Astrocyte of the hippocampus (primary cell): ENCODE measurements at places on chromosomes 16 and 17.

DNA sequence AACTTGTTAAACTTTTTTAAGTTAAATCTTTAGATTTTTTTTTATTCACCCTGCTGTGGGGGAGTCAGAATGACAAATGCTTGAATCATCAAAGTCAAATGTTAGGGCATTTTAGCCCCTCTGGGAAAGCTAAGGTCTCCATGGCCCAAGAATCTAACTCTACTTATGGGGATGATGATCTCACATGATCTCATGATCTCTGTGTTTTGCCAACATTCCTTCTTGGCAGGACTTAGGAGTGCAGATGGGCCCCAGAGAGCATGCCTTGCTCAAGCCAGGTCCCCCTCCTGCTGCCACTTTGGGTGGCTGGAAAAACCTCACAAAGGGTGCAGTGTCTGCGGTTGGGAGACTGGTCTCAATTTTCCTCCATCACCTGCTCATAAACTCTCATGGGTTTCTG is 108.6 kb downstream of the PRKCB start:
- no peak for DNase-seq

DNA sequence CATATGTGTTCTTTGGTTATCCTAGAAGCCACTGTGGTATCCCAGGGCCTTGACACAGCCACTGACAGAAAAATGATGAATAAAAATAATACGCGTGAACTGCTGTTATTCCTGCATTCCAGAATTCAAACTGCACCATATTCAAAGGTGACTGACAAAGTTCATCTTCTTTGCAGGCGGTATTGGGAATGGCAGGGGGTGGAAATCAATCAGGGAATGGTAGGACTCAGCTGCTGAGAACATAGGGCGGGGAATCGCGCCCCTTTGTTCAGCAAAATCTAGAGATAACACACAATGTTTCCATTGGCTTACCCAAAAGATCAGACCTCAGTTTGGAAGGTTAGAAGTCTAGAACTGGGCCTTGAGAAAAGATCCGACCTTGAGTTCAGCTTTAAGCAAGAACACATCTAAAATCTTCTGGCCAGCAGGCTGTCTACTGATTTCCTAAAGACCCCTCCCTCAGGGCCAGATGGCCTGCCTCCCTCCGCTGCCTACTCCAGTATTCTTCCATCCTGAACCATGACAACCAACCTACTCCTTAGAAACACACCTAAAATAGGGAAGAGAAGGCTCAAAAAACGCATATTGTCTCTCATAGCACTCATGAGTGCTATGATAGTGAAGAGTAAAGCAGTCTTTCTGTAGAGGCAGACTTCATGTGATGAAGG is 34.1 kb downstream of the CDK5R1 start:
- no peak for DNase-seq

DNA sequence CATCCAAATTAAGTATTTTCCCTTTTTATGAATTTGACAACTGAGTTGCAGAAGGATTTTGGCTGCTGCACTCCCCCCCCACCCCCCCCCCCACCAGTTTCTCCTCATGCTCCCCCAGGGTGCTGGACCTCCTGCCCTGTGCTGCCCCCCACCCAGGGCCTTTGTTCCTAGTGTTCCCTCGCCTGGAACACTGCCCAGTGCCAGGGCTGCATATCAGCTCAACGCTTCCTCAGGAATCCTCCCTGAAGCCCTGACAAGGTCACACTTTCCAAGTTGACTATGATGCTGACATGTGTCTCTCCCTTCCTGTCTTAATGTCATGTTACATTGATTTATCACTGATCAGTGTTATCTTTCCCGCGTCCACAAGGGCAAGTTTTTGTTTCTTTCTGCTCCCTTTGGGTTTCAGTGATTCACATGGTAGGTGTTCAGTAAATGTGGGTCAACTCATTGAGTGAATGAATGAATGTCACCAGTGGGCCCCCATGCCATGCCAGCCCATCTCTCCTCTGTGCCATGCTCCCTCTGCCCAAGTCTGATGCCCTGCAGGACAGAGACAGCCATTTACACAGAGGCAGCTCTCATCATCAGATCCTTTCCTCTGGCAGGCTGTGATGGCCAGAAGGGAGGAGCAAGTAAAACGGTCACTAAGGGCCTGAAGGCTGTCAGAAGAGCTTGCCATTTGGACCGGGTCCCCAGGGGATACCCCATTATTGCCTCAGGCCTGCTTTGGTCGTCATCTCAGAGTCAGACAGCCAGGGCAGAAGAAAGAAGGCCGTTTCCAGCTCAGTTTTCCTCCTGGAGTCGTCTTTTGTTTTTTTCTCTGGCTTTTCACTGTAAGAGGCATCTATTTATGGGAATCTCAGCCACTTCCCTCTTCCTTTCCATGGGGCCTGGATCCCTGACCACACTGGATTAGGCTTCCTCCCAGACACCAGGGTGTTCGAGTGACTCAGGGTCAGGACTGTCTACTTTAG is 386.2 kb downstream of the SNX29 start:
- peak; percentile 15 for DNase-seq

DNA sequence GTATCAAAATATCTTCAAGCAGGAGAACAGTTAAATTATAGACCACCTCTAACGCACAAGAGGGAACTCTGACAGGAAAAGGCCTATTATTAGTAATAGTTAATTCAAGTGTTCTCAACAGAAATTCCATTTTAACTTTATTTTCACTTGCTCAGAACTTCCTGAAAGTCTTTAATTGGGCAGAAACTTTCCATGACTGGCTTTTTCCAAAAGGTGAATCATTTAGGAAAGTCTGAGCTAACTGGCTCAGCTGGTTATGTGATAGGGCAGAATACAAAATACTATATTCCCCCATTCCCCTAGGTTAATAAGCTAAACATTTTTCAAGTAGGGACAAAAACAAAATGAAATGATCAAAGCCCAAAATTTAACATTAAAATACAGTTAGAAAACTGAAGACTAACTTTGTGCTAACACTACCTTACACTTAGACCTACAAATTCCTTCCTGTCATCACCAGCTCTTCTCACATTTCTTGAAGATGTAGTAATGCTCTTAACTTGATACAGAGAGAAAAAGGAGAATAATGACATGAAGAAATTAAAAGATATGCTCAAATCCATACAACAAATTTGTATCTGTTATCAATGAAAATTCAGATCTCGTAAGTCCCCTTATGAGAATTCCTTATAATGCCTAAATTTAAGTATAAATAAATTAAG is 31.0 kb downstream of the CFDP1 start:
- peak; percentile 75 for DNase-seq

- no peak for DNase-seq
Observed at GRCh38 chr16:72604375-72604774, 432.4 kb upstream of the PMFBP1 start.

DNA sequence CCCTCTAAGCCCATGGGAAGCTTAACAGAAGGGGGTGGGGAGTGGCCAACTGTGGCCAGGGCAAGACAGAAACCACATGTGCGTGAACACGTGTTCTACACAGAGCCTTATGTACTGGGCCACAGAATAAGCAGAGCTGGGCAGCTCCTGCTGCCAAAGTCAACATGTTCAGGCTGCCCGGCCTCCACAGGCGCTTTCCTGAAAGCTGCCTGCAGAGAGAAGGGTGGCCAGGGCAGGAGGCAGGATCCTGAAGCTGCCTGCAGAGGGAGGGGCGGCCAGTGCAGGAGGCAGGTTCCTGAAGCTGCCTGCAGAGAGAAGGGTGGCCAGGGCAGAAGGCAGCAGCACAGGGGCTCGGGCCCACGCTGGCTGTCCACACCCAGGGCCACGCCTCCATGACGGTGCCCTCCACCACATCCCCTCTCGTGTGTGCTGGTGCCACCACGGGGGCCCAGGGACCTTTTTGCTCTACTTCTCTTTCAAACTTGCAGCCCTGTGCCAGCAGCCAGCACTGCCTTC is 79.5 kb downstream of the ANKRD11 start:
- DNase-seq, result peak; percentile 88

DNA sequence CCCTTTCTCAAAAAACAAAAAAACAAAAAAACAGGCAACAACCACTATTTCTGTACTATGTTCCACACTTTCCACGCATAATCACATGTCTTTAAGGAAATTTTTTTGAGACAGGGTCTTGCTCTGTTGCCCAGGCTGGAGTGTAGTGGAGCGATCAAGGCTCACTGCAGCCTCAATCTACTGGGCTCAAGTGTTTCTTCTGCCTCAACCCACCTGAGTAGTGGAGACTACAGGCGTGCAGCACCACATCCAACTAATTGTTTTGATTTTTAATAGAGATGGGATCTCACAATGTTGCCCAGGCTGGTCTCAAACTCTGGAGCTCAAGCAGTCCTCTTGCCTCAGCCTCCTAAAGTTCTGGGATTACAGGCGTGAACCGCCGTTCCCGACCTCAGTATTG is 52.6 kb upstream of the BPTF start:
- DNase-seq, result no peak

DNA sequence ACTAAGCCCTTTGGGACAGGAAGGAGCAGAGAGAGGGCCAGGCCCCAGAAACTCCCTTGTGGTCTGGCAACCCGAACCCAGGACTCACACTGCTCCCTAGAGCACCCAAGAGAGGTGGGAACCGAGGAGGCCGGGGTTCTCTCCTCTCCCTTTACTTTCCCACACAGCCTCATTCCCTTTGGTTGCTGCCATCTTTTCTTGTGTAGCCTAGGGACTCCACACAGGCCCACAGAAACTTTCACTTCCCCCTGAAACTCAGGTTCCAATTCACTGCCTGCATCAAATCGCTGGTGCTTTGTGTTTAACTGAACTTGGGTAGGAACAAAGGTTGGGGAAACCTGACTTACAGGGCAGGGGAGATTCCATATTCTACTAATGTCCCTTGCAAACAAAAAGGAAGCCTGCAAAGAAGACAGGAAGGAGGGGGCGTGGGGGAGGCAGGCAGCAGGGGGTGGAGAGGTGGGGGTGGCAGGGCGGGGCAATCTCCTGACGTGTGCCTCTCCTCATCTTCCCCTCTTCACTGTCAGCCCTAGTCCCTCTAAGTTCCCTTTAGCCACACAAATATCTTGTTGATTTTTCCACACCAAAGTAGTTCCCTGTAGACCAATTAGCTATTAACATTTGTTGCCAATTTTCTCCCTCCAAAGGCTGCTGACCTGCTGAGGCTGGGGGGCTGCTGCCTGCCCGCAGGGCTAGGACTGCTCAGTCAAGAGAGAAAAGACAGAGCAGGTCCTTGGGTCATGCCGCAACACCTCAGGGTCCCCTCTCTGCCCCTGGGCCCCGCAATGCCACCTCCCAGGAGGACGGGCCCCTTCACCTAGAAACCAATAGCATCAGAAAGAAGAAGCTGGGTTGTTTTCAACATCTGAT is 8.0 kb downstream of the ST3GAL2 start:
- peak; percentile 18 for DNase-seq

DNA sequence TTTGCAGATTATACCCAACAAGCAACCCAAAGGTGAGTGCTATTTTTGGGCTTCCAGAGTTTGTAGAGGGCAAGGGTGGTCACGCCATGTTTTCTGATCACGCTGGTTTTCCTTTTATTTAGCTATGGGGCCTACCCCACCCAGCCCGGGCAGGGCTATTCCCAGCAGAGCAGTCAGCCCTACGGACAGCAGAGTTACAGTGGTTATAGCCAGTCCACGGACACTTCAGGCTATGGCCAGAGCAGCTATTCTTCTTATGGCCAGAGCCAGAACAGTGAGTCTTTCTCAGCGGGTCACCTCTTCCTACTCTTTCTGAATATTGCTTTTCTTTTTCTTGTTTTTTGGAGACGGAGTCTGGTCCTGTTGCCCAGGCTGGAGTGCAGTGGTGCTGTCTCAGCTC is 2.5 kb downstream of the FUS start:
- peak; percentile 16 for DNase-seq

DNA sequence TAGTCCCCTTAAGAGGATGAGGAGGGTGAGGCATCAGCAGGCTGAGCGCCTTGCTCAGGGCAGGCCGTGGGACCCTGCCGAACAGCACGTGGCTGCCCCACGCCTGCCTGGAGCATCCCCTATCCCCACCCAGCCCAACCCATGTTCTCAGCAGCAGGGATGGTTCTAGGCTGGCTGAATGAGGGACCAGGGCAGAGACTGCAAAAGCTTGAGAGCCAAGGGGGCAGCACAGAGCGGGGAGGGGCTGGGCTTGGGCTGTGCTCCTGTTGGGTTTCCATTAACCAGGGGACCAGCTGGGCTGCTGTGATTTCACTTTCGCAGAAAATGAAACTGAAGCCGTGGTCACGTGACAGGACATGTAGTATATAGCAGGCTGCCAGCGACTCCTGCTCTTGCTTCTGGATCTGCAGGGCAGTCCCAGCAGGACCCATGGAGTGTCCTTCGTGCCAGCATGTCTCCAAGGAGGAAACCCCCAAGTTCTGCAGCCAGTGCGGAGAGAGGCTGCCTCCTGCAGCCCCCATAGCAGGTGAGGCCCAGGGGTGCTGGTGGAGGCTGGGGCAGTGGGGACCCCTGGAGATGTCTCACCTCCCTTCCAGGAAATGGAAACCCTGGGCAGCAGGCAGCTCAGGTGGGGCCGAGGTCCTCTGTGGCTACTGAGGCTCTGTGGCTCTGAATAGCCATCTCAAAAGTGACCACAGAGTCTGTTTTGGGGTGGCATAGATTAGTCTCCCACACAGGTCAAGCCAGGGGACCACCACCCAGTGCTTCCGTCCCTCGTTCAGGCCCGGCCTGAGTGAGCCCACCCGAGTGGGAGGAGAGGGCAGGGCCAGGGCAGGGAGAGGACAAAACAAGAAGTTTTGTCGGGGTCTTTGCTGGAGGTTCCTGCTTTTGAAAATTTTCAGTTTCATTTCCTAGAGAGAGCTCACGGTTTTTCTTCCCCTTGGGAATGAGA is 2.9 kb downstream of the RNF213 start:
- DNase-seq, result peak; percentile 26

DNA sequence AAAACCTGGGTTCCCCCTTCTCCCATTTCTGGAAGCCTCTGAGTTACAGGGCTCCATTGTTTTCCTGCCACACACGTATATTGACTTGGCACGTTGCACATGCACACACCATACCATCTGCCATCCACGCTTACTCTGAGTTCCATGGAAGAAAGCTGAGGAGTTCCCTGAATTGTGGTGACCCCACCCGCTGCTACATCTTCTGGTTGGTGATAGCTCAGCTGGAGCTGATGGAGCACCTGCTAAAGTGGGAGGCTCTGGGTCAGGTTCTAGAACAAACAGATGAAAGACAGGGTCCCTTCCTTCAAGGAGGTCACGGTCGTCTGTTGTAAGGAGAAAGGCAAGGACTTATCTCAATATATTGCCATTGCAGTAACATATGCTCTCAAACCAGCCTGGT is 41.1 kb downstream of the TMEM11 start:
- no peak for DNase-seq

- no peak for DNase-seq
Observed at GRCh38 chr16:46775214-46775613, 27.1 kb upstream of the MYLK3 start.

DNA sequence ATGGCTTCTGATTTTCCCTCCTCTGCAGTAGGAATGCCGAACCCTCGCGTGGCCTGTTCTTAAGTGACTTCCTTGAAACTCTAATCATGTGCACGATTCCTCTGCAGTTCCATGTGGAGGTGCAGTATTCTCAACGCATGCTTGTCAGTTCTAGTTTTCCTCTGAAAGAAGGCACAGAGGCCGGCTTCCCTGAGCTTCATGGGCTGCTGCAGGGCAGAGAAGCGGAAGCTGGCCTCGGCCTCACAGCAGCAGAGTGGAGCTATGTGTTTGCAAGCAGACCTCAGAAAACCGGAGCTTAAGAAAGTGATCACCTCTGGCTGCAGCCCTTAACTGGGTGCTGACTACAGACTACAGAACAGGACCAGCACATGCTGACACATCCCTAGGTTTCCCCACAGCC is 500.7 kb downstream of the GRIN2A start:
- DNase-seq, result no peak

- peak; percentile 57 for DNase-seq
Observed at GRCh38 chr17:81340607-81341515, 45.8 kb upstream of the SLC38A10 start.
